ENCODE measurements at places on chromosomes 2 and 18.

- H3K4me3 ChIP-seq: no peak overlapping the region
- no peaks in the 10 kb centered on the region for H3K27me3 ChIP-seq
- H3K4me1 ChIP-seq: peaks cover 7% of the 10 kb centered on the region
- no peak overlapping the region for H3K27ac ChIP-seq
- H3K36me3 ChIP-seq: no peaks in the 10 kb centered on the region
Observed at GRCh38 chr2:241061275-241061674, 40.8 kb downstream of the MTERF4 start.

DNA sequence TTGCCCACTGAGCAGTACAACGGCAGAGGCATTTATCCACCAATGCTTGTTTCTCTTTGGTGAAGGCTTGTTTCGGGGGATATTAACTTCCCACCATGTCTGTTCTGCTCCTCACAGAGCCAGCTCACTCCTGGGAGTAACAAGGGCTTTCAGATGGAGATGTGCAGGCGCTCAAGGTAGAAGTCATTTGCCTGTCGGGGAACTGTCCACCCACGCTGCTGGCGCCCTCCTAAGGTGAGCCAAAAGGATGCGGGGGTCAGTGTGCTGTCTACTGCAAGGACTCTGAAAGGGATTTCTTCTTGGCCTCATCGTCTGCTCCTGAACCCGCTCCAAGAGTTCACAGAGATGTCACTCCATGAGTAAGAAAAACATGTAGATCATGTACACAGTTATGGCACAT is 57.0 kb upstream of the CYRIA start:
- no peak overlapping the region for H3K27ac ChIP-seq
- no peaks in the 10 kb centered on the region for H3K36me3 ChIP-seq

GRCh38 chr2:99898336-99899048 is 243.9 kb downstream of the AFF3 start:
- no peaks in the 10 kb centered on the region for H3K36me3 ChIP-seq
- no peak overlapping the region for H3K4me3 ChIP-seq
- H3K4me1 ChIP-seq: no peaks in the 10 kb centered on the region
- DNase-seq: no peak
- peaks cover 83% of the 10 kb centered on the region for H3K27me3 ChIP-seq

- H3K27me3 ChIP-seq: peaks cover 52% of the 10 kb centered on the region
- no peak overlapping the region for H3K27ac ChIP-seq
- H3K4me1 ChIP-seq: no peaks in the 10 kb centered on the region
- no peak overlapping the region for H3K4me3 ChIP-seq
Observed at GRCh38 chr2:88125924-88126771, 1.7 kb downstream of the FABP1 start.

- no peak for DNase-seq
- no peaks in the 10 kb centered on the region for H3K27me3 ChIP-seq
- no peaks in the 10 kb centered on the region for H3K36me3 ChIP-seq
- H3K4me3 ChIP-seq: no peak overlapping the region
Observed at GRCh38 chr2:54042897-54043620, 72.3 kb upstream of the PSME4 start.

DNA sequence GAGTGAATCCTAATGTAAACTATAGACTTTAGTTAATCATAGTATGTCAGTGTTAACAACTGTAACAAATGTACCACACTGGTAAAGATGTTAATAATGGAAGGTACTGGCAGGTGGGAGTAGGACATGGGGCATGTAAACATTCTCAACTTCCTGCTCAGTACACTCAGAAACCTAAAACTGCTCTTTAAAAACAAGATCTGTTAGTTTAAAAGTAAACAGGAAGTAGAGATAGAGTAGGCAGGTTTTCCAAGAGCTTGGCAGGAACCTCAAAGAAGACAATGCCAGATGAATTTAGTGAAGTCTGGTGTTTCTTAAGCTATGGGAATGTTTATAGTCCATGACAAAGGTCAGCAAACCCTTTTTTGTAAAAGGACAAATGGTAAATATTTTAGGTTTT is 46.6 kb downstream of the CCDC138 start:
- peaks cover 10% of the 10 kb centered on the region for H3K4me1 ChIP-seq
- H3K27me3 ChIP-seq: no peaks in the 10 kb centered on the region
- DNase-seq: peak; percentile 43
- H3K4me3 ChIP-seq: no peak overlapping the region
- 0 out of 2 replicates have a peak, but pooled peaks cover 7% of the 10 kb centered on the region for H3K36me3 ChIP-seq

- H3K36me3 ChIP-seq: no peaks in the 10 kb centered on the region
- no peaks in the 10 kb centered on the region for H3K27me3 ChIP-seq
- no peak overlapping the region for H3K27ac ChIP-seq
- no peak overlapping the region for H3K4me3 ChIP-seq
- no peaks in the 10 kb centered on the region for H3K4me1 ChIP-seq
- no peak for DNase-seq
Observed at GRCh38 chr2:143312441-143312840, 183.2 kb downstream of the ARHGAP15 start.

GRCh38 chr2:6653281-6653750 is 212.4 kb downstream of the CMPK2 start:
- DNase-seq: no peak
- no peaks in the 10 kb centered on the region for H3K36me3 ChIP-seq
- no peak overlapping the region for H3K27ac ChIP-seq
- no peak overlapping the region for H3K4me3 ChIP-seq
- peaks cover 32% of the 10 kb centered on the region for H3K27me3 ChIP-seq
- H3K4me1 ChIP-seq: no peaks in the 10 kb centered on the region

- H3K27ac ChIP-seq: no peak overlapping the region
- DNase-seq: no peak
- H3K4me3 ChIP-seq: no peak overlapping the region
- H3K27me3 ChIP-seq: no peaks in the 10 kb centered on the region
- no peaks in the 10 kb centered on the region for H3K36me3 ChIP-seq
Observed at GRCh38 chr2:203873921-203874631, 6.5 kb downstream of the CTLA4 start.

GRCh38 chr2:165203689-165204559 is at the start of gene SCN3A:
SCN3A (minus strand) TSS chr2:165204050; CDS start chr2:165176394, 27,656 bp downstream.
- no peaks in the 10 kb centered on the region for H3K36me3 ChIP-seq
- no peaks in the 10 kb centered on the region for H3K27me3 ChIP-seq
- no peaks in the 10 kb centered on the region for H3K4me1 ChIP-seq

DNA sequence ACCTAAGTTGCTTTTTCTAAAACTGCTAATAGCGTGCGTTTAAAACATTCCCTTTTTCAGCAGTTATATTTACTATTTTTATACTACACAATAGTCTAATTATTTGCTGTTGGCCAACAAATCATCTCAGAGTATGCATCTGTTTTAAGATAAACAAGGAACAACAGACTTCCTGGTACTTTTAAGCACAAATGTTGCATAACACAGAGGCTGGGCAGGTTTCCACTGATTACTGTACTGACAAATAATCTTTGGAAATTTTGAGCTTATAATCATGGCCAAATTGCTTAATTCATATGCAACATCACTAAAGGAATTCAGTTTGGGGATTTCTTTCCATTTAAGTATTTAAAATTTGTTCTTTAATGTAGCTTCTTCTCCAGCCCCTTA is 737.4 kb upstream of the SALL3 start:
- no peak overlapping the region for H3K27ac ChIP-seq
- peaks cover 62% of the 10 kb centered on the region for H3K27me3 ChIP-seq
- no peak overlapping the region for H3K4me3 ChIP-seq
- no peaks in the 10 kb centered on the region for H3K36me3 ChIP-seq
- DNase-seq: no peak
